LoVo (cell line): ENCODE measurements at places on chromosomes 1 and 21.

DNA sequence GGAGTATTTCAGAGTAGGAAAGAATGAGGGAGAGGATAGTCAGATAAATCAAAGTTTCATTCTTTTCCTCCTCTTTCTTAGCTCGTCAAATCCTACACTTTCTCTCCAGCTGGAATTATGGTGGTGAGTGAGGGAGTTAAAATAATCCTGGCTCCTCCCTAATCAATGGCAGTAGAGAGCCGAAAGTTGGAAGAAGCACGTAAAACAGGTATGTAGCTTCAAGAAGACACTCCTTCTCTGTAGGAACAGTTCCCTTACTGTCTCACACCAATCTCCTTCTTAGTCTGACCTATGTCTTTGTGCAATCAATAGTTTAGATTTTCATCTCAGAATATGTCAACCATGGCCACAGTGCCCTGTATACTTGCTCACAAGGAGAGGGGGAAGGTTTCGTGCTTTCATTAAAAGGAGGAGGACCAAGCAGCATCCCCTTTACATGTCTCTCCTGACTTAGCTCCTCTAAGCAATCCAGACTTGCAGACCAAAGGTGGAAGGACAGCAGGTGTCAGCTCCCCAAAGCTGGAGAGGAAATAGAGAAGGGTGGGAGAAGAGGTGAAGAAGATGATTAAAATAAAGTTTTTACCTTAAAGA lies 878 bp downstream of the MINDY1 start:
- DNase-seq: no peak

DNA sequence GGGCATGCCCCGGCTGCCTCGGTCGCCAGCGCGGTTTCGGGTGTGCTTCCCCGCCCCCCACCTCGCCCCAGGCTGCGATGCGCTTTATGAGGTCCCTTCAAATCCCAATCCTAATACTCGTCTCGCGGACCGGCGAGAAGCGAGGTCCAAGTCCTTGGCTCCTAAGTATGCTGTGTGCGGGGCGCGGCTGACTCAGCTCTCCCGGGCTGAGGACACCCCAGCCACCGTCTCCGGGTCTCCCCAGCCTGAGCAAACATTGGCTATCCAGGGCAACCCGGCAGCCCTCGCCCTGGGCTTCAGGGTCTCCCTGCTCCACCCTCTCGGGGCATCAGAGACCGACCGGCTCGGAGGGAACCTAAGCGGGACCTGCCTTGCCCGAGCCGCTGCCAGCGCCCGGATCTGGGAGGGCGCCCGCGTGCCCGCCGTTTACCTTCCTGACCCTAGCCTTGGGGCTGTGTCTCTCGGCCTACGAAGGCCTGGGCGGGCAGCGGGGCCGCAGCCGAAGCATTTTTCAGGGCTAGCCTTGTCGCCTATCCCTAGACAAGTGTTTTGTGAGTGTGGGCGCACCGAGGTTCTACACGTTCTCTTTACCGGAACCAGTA lies 1.2 kb downstream of the ITPKB start:
- peak; percentile 41 for DNase-seq

DNA sequence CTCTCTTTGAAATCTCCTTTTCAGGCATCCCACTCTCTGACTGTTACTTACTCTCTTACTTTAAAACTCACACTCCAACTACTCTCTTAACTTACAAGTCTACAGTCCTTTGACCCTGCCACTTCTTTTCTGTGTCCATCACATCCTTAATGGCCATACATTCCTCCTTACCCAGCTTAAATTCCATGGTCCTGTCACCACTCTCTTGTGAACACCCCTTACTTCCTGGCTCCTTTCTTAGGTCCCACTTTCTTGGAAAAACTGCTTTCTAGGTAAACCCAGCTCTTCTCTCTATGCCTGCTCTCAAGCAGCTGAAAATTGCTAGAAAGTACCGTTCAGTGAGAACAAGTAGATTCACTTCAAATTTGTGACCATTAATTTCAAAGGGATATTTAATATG lies 109.1 kb downstream of the OLFML2B start:
- DNase-seq: no peak

- DNase-seq: no peak
Measured at GRCh38 chr1:2535981-2536380, 5.9 kb upstream of the HES5 start.

GRCh38 chr1:149888247-149888998 lies 10.9 kb upstream of the BOLA1 start:
- peak; percentile 88 for DNase-seq

DNA sequence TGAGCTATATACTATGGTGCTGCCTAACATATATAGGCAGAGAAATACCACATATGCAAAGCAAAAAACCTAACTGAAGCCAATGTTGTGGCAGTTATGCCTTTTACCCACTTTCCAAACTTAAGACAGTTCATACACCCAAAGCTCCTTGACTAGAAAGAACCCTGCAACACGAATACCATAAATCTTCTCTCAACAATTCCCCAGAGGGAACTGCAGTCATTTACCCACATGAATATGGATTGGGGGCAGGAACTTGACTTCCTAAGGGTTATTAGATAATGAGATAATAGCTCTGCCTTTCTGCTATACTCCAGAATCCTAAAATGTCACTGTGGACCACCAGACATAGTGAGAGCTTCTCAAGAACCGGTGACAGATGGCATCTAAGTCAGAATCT lies 2.9 kb upstream of the ASPM start:
- DNase-seq: no peak

- DNase-seq: no peak
Measured at GRCh38 chr1:81823082-81823481, 22.3 kb downstream of the ADGRL2 start.

GRCh38 chr1:41799723-41800122 lies 119.0 kb downstream of the HIVEP3 start:
- DNase-seq: no peak

- DNase-seq: no peak
Measured at GRCh38 chr21:41589131-41589530, 81.2 kb upstream of the TMPRSS2 start.

GRCh38 chr1:10575616-10576015 lies 100.9 kb downstream of the PEX14 start:
- DNase-seq: peak; percentile 23

DNA sequence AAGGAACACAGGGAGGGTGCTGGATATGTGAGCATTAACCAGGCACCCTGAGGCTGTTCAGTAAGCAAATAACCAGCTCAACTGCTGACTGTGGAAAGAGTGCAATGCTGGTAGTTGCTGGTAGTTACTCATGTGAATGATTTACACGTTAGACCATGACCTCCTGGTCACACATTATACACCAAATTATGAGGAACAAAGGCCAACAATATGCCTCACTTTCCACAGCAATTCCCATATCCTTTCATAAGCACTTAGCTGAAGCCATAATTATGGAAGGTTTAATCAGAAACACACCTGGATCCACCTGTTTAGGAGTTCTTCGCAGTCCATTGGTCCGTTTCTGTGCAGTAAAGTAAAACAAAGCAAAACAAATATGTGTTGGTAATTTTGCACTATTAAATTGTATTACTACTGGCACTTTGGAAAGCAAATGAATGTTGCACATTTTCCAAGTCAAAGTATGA lies 281.8 kb downstream of the VAV3 start:
- DNase-seq: peak; percentile 37

GRCh38 chr1:152018537-152018936 lies 18.3 kb downstream of the S100A11 start:
- no peak for DNase-seq

DNA sequence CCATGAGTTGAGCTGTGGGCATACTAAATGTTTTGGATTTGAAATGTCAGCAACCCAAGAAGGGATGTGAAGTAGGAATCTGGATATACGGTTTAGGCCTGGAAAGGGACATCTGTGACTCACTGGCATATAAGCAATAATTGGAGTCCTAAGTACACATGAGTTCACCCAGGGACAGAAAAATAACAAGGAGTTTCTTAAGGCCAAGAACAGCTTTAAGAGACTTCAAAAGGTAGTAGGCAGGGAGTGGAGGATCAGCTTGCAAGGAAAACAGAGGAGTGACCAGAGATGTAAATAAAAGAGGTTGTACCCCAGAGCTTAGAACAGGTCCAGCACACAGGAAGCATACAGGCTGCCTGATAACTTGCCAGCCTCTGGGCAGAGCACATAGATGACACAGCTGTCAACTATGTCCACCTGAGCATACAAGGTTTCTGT lies 28.1 kb downstream of the TMEM50B start:
- DNase-seq: peak; percentile 9

DNA sequence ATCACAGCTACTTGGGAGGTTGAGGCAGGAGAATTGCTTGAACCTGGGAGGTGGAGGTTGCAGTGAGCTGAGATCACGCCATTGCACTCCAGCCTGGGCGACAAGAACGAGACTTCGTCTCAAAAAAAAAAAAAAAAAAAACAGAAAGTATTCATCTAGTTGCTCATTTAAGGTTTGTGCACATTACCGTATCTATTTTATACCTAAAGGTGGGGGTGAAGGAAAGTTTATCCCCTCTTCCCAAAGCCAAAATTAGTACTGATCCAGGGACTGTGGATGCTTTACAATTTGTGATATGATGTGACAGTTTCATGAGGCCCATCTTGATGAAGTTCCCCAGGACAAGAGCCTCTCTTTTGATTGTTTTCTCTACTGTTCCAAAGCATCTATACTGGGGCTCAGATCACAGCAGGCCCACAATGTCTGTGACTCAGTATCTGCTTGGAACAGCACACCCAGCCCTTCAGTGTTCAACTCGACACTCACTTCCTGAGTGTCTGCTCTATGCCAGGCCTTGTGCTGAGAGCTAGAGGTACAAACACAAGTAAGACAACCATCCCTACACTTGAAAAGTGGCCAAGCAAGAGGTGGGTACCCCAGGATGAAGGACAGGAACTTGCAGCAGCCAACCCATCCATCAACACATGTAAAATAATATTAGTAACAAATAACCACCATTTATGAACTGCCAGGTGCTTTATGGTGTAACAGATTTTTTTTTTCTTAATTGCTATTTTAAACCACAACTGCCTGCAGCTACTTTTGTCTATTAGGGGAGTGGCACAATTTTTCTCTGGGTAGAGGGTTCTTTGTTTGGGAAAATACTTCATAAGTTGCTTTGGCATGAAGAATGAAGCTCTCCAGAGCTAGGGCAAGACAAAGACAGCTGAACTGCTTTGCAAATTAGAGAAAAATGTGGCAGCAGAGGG lies 29.0 kb upstream of the KHDRBS1 start:
- DNase-seq: no peak

- no peak for DNase-seq
Measured at GRCh38 chr1:94228640-94229375, 8.6 kb downstream of the ARHGAP29 start.

DNA sequence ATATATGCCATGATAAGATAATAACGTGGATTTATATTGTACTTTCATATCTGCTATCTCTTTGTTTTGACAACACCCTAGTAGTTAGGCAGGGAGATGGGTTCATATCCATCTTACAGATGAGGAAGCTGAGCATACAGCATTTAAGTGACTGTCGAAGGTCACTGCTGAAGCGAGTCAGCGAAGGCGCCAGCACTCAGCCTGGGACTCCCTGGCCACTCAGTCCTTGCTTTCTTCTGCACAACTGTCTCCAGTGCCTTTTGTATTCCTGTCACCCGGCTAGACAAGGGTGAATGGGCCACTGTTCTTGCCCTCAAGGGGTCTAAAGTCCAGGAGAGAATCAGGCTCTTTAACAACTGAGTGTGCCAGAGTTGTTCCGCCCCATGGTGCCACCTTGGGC lies 3.1 kb downstream of the ARHGEF10L start:
- DNase-seq: peak; percentile 14

DNA sequence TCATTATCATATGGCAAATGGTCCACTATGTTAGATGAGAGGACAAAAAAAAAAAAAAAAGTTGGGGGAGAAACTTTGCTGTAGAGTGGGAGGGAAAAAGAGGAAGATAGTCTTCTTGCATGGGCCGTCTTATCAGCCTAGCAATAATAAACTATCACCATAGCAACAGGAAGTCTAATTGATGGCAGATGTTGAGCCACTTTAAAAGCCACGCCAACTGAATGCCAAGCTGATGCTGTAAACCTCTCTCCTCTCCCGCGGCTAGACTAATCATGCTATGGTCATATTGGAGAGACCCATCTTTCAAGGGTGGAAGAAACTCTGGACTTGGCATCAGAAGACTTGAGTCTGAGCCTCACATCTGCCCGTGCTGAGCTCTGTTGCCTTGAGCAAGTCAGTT lies 122.2 kb upstream of the HOOK1 start:
- DNase-seq: no peak

DNA sequence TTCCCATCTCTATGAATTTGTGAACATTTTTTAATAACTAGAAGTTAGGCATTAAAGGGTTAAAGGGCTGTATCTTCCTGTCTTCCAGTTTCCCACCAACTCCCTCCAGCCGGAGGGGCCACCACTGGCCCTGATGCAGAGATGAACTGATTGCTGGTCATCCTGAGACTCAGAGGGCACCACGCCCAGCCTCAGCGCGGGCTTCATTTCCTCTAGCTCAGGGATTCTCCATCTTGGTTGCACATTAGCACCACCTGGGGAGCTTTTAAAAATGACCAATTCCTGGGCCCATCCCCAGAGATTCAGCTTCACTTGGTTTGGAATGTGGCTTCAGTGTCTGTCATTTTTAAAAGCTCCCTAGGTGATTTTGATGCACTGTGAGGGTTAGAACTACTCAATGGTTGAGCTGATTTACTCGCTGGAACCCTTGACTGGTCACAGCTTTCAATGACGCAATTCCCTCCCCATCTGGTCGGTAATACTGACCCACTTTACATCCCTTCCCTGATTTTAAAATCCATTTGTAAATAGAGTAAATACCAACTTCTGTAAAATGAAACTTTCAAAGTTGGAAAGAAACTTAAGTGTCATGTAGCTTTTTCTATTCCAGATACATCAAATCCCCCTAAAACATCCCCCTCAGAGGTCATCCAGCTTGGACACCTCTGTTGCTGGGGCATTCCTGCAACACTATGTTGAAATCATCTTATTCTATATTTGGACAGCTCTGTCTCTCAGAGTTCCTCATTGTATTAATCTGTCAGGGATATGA lies 5.1 kb downstream of the NAV1 start:
- DNase-seq: no peak

- no peak for DNase-seq
Measured at GRCh38 chr1:11248169-11248568, 14.2 kb downstream of the MTOR start.

DNA sequence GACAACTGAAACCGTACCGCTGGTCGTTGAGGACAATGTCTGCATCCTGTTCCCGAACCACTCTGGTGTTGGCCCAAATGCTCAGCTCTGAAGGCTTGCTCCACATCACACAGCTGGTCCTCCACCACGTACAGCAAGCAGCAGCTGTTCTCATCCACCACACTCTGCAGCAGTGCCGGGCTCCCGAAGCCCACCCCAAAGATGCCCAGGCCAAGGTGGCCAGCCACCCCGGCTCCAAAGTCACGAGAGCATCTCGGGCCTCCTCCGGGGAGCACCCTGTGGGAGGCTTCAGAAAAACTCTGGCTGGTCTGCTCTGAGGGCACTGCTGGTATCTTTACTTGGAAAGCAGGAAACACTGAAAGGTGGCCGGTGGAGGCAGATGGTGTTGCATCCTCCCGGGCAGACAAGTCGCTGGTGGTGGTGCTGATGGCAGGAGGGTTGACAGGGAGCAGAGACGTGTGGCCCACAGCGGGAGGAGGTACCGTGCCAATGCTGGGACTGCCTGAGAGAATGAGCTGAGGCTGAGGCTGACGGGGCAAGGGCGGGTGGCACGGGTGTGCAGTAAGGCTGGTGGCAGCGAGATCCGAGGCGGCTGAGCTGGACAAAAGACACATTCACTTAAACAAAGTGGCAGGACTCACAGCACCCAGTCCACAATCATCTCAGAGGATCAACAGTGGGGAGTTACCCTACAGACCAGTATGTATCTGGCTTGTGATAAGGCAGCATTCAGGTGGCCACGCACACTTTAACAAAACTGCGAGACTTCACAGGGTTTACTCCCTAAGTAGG lies 6.5 kb upstream of the CCDC27 start:
- DNase-seq: no peak

GRCh38 chr21:40299451-40299850 lies 432.2 kb downstream of the PCP4 start:
- no peak for DNase-seq
